ENCODE measurements at places on chromosomes 4 and X. TPM values are rescaled to one million over a fixed set of nuclear protein-coding genes. Genes with fewer than 3 reads are reported as not detected.

The TMEM35A gene
- total RNA-seq, result 1.5 TPM

The WAS gene
- total RNA-seq, result 25.3 TPM

The LUZP4 gene
- total RNA-seq, result not detected

The RAB9B gene
- total RNA-seq, result 0.55 TPM

The POU4F2 gene
- total RNA-seq, result not detected

The IBSP gene
- not detected for total RNA-seq

The XAGE1A gene
- total RNA-seq, result 0.75 TPM

The PAGE4 gene
- total RNA-seq, result not detected

The CRMP1 gene
- total RNA-seq, result 6.1 TPM

GRCh38 chr4:161714022-161714751 lies 449.6 kb downstream of the FSTL5 start:
- no peak for DNase-seq

- DNase-seq, result no peak
These were observed 48.9 kb downstream of the CHIC2 start for GRCh38 chr4:54015423-54016030.

- no peak for DNase-seq
These were observed 175.1 kb downstream of the FHIP1A start for GRCh38 chr4:151584101-151584500.

DNA sequence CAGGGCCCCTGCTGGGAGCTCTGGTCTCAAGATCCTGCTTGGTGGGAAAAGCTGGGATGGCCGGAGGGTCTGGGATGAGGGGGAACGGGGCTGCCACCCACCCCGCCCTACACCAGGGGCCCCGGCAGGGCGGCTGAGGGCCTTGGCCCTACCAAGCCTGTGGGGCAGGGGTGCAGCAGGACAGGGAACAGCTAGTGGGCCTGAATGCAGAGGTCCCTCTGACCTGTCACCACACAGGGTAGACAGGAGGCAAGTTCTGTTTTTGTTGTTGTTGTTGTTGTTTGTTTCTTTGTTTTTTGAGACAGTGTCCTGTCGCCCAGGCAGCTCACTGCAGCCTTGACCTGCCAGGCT lies 332 bp upstream of the RENBP start:
- no peak for DNase-seq

GRCh38 chr4:139940600-139940999 lies 213.4 kb downstream of the MAML3 start:
- DNase-seq, result no peak

DNA sequence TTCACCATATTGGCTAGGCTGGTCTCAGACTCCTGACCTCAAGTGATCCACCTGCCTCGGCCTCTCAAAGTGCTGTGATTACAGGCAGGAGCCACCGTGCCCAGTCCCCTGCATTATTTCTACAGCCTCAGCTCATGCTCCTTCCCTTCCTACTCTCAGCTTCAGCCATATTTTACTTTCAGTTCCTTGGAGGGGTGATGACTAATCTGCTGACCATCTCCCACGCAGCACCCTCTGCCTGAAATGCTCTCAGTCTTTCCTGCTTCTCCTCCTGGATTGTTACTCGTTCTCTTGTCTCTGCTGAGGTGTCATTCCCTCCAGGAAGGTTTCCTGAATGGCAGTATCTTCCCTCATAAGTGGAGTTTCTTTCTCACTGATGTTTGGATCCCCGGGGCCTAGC lies 63.3 kb downstream of the MOSPD2 start:
- no peak for DNase-seq

DNA sequence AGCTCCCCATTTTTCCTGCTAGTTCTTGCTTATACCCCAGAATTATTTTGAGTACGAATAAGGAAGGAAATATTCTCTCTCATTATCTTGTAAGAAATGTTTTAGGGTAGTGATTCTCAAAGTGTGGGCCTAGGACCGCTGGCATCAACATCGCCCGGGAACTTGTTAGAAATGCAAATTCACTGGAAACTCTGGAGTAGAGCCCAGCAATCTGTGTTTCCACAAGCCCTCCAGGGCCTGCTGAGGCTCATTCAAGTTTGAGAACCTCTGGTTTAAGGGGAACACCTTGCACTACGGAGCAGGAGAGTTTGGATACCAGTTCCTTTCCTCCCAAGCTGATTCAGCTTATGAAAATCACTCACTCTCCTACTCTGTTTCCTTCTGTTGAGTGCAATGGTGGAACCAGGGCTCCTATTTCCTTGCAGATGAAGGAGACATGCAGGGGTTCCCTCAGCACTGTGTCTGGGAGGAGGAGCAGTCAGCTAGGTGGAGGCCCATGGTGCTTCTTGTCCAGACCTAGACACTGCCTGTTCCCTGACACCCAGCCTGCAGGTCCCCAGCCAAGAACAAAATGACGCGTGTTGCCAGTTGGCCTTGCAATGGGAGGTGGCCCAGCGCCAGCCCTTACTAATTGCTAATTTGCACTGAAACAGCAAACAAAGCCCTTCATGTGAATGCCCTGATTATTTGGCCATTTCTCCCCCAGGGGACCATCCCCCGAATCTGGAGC lies 68.5 kb downstream of the CYTL1 start:
- DNase-seq, result no peak

GRCh38 chr4:42656679-42656943 lies 294 bp downstream of the ATP8A1 start:
- no peak for DNase-seq

- DNase-seq, result peak; percentile 53
These were observed 53.5 kb downstream of the PLAC1 start for GRCh38 chrX:134604701-134605311.

DNA sequence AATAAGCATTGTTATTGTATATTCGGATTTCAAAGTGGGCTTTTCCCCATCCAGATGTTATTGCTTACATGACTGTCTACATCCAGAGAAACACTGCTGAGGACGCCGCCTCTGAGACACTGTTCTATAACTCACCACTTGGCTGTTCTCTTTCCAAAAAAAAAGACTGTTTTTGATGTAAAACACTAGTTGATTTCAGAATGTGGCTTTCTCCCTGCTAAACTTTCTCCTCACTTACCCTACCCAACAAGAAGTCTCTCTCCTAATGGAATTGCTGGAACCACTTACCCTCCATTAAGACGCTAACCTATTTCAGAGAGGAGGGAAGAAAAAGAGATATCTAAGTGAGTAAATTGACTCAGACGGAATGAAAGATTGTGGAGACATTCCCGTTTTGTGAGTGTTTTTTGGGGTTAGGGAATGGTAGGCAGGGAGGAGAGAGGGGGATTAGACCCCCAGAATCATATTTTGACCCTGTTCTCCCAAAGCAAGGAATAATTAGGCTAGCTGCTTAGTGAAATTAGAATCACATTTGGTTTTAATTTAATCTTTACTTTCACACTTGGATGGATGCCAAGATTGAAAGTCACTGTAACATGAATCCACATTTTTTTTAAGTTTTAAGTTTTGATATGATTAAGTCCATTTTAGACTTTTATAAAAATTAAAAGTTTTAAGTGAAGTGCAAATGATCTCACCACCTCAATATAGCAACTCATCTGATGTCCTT lies 174.9 kb downstream of the CHIC2 start:
- DNase-seq, result no peak

GRCh38 chr4:83267121-83267829 lies 17.3 kb downstream of the COQ2 start:
- DNase-seq, result no peak

DNA sequence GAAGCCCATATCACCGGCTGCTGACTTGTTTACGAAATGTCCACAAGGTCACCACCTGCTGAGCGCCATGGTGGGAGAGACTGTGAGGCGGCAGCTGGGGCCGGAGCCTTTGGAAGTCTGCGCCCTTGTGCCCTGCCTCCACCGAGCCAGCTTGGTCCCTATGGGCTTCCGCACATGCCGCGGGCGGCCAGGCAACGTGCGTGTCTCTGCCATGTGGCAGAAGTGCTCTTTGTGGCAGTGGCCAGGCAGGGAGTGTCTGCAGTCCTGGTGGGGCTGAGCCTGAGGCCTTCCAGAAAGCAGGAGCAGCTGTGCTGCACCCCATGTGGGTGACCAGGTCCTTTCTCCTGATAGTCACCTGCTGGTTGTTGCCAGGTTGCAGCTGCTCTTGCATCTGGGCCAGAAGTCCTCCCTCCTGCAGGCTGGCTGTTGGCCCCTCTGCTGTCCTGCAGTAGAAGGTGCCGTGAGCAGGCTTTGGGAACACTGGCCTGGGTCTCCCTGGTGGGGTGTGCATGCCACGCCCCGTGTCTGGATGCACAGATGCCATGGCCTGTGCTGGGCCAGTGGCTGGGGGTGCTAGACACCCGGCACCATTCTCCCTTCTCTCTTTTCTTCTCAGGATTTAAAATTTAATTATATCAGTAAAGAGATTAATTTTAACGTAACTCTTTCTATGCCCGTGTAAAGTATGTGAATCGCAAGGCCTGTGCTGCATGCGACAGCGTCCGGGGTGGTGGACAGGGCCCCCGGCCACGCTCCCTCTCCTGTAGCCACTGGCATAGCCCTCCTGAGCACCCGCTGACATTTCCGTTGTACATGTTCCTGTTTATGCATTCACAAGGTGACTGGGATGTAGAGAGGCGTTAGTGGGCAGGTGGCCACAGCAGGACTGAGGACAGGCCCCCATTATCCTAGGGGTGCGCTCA lies 8.7 kb upstream of the MSANTD1 start:
- DNase-seq, result no peak

- DNase-seq, result no peak
These were observed 27.4 kb downstream of the WDFY3 start for GRCh38 chr4:84939113-84939512.

DNA sequence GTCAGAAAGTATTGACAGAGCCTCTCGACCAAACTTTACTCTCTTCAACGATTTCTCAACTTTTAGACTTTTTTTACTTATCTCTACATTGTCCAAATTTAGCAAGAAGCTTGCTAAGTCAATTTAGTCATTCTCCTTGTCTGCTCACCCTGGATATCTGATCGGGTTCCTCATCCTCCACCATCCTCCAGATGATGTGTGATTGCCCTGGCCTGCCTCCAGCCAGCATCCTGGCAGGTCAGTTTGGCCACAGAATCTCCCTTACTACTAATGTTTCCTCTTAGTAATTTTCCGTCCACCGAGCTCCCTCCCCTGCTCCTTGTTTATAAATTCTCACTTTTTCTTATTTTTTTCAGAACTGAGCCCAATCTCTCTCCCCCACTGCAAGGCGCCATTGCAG lies 167.9 kb upstream of the ZFP42 start:
- no peak for DNase-seq

GRCh38 chr4:165992283-165992682 lies 119.2 kb downstream of the TLL1 start:
- no peak for DNase-seq

DNA sequence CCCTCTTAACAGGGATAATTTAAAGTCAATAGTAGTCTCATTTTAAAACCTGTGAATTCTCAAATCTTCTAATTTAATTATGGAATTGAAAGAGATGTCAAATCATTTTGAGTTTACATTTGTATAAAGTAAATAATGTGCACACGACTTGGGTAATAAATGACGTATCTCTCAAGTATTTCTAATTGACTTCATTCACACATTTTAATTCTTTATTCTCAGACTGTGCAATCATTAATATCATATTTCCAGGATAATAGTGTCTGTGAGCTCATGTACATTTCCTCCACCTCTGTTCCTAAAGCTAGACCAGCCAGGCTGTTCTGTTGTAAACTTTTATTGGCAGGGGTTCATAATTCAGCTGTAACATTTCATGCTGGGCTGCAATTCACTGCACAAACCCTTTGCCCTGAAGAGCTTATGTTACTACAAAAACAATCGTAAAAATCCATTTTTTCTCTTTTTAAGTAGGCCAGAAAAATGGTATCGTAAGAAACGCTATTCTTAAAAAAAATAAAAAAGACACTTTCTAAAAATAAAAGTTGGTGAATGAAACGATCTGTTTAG lies 1103.1 kb upstream of the TENM3 start:
- DNase-seq, result no peak

- no peak for DNase-seq
These were observed 27.2 kb upstream of the C4orf17 start for GRCh38 chr4:99483636-99484035.

GRCh38 chr4:168540086-168540485 lies 43.2 kb downstream of the PALLD start:
- DNase-seq, result no peak

DNA sequence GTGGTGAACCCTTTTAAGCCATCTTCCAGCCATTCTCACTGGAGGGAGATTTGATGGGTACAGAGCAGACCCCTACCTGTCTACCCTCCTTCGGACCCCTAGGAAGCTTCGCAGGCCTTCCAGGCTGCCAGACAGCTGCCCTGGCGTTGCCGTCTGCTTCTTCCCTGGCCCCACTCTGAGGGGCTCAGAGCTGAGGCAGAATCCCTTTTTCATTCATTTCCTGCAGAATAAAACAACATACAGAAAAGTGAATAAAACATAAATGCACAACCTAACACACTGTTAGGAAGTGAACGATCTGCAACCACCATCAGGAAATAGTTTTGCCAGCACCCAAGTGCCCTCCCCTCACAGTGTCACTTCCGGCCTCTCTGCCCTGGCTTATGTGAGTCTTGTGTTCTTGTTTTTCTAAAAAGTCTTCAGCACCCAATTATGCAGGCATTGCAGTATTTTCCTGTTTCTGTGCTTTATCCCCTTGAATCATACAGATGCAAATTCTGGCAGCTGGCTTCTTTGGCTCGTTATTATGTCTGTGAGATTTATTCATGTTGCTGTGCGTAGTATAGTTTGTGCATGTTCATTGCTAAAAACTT lies 5.6 kb upstream of the ADD1 start:
- DNase-seq, result peak; percentile 65

DNA sequence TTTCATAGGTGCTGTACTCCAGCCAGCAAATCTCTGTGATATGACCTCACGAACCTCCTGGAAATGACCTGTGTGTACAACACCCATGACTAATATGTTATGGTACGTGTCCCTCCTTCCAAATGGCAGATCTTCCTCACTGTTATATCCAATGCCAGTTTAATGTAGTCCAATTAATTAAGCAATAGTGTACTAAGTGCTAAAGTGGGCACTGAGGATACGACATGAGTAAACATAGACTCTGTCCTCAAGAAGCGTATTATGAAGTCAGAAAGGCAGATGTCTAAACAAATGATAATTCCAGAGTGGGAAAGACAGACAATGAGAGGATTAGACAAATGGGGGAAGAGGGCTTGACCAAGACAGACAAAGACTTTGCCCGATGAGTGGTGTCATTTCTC lies 33.9 kb downstream of the GPRIN3 start:
- no peak for DNase-seq

DNA sequence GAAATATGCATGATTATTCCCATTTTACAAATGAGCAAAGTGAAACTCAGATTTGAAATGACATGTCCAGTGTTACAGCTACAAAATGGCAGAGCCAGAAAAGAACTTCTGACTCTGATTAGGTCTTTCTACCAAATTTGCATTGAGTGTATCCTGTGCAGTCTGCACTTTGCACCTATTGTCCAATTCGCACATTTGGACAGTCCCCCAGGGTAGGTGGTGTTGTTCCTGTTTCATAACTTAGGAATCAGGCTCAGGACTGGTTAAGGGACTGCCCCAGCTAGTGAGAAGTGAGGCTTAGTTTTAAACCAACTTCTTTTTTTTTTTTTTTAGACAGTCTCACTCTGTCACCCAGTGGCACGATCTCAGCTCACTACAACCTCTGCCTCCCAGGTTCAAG lies 137.9 kb upstream of the NALF2 start:
- no peak for DNase-seq

DNA sequence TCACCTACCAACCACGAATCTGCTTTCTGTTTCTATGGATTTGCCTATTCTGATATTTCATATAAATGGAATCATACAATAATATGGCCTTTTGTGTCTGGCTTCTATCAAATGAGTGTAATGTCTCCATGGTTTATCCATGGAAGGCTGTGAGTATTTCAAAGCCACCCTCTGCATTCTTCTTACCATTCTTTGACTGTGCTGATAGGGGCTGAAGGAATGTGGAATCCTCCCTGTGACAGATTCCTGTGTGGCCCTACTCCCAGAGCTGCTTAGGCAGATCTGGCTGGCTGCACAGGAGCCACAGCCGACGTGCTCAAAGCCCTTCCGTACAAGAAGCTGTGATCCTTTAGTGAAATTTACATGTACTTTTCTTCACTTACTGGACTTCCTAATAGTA lies 163.2 kb downstream of the HS6ST2 start:
- no peak for DNase-seq
